Stimulated activated CD4-positive, alpha-beta T cell treated with anti-CD3 and anti-CD28 coated beads, Interleukin-15, amount 100 ng/mL, for 1 hour (primary cell): ENCODE measurements at places on chromosomes 6 and 20.

- DNase-seq: no peak
These were observed 249.9 kb downstream of the KHDC1L start for GRCh38 chr6:72975352-72975752.

DNA sequence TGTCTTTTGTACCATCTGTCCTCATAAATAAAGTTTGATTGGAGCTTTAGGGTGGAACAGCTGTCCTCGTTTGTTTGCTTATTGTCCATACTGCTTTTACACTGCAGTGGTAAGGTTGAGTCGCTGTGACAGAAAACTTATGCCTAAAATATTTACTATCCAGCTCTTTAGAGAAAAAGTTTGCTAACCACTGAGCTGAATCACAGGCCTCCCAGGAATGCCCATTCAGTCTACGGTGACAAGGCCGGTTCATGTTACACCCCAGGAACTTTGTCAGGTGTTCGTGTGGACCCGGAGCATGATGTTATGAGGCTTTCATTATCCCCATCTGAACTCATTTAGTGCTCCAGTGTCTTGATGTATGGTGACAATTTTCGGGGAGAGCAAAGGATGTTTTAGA lies 401.1 kb downstream of the SAMD5 start:
- no peak for DNase-seq

DNA sequence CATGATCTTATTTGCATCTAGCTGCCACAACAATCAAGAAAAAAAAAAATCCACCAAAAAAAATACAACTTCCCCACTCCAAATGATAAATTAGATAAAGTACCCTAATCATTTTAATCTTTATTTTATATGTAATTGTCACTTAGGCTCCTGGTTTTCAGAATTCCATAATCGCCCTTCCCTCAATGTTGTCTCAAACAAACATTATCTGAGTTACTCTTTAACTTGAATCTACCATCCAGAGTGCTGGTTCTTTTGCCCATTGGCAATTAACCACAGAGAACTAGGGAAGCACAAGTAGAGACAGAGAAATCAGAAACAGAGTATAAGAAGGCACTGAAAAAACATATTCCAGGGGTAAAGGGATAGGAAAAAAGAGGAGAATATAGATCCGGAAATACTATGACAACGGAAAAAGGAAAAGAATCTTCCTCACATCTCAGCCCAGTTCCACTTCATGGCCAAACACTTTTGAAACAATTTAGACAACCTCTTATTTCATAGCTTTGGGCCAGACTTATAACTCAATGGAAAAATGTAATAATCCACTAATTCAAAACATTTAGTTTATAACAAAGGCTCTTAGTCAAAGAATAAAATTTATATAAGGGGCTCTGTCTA lies 861 bp upstream of the NHSL1 start:
- DNase-seq: no peak

- no peak for DNase-seq
These were observed 143.5 kb upstream of the MARCKS start for GRCh38 chr6:113713665-113714064.

DNA sequence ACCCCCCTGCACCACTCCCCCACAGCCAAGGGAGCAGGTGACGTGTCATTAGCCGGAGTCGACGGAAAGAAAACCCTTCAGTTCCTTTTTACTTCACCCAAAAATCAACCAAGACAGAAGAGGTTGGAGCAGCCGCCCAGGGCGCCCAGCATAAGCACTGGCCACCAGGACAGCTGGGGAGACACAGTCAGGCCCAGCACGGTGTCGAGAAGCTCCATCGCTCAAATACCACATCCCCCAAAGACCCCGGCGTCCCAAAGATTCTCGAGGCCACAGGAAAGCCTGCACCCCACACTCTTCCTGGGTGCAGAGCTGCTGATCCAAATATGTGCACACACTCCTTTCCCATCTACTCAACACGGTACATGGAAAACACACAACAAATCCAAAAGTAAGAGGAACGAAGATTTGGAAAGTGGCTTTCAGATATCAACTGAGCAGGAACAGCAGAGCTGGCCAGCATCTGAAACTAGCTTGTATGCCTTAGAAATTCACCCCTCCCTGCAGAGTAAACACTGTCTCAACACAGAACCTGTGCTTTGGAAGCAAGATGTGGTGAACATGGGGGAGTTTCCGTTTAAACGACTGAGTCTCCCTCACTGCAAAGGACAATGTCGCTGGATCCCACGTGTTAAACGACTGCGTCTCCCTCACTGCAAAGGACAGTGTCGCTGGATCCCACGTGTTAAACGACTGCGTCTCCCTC lies 54.6 kb downstream of the DLL1 start:
- DNase-seq: no peak

DNA sequence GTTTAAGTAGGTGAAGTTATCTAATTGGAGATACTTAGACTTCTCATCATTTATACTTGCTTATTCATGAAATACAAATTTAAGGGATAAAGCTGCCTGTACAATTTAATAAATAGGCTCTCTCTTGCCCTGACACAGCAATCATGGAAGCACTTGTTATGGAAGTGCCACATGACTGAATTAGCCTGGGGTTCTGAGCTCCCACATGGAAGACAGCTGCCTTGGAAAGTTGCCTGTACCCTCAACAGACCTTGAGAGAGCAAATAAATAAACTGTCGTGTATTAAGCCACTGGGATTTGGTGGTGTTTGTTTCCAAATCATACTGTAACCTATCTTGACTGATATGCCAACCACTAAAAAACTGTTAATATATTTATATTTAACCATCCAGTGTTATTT lies 87.0 kb upstream of the RSPO3 start:
- no peak for DNase-seq

DNA sequence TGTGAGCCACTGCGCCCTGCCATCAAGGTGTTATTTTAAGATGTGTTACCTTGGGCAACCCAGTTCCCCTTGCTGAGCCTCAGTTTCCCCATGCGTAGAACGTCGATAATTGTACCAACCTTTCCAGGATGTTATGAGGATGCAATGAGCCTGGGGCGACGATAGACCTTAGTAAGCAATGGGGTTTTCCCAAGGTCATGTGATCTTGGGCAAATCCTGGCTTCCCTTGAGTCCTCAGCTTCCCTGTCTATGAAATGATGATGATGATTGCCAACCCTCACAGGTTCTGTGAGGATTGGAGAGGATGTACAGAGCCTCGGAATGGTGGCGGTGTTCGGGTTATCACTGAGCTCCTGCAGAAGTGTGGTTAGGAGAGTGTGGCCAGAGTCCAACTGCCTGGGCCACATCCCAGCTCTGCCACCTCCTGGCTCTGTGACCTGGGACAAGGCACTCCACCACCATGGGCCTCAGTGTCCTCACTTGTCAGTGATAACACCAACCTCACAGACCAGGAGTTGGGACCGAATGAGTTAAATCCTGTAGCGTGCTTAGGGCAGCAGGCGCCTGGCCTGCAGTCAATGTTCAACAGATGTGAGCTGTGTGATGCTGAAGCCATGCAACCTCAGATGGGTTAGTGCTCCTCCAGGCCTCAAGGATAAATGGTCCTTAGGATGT lies 23.4 kb downstream of the SIRPA start:
- no peak for DNase-seq

DNA sequence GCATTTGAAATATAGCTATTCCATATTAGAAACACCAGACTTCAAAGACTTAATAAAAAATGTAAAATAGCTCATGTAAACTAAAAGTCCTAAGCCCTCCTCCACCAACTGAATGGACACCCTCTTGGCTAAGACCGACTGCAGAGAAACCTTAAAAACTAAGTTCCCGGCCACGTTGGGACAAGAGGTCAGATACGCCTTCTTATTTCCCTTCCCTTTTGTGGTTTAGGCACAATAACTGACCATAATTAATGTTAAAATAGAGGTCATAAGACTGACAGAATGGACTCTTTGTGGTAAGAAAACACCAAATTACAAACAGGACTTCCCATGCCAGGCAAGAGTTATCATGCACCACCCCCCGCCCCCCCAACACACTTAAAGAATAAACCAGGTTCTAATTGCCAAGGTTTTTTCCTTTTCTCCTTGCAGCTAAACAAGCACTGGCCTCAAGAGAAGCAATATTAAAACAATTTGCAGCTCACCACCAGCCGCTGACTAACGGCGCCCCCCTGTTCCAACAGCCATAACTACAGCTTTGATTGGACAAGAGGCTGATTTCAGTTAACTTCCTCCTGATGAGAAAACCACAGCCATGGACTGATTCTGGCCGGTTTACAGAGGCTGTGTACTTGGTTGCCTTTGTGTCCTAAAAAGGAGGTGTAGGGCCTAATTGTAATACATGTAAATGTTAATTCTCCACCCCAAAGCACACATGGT lies 10.7 kb upstream of the LAMP5 start:
- no peak for DNase-seq

DNA sequence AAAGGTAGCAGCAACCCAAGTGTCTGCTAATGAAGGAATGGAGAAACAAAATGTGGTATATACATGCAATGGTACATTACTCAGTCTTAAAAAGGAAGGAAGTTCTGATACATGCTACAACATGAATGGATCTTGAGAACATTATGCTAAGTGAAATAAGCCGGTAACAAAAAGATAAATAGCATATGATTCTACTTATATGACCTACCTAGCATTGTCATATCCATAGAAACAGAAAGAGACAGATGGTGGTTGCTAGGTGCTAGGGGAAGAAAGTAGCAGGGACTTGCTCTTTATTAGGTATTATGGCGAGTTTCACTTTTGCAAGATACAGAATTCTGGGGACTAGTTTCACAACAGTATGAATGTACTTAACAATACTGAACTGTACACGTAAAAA lies 46.6 kb downstream of the UBR2 start:
- no peak for DNase-seq

DNA sequence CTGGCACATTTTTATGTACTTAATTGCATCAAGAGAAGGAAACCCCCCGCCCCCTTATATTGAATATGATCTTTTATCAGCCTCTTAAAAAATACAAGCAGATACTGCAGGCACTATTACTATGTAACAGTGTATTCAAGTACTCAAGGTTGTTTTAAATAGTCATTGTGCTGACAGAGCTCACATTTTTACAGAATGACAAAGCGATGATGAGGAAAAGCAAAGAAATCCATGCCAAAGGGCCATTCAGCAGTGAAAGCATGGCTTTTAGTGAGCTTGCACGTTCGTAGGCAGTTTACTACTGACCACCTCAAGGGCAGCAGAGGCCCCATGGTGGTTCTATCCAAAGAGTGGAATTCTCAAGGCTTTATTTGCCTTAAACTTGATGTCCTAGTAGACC lies 146.8 kb downstream of the RPS12 start:
- DNase-seq: no peak

DNA sequence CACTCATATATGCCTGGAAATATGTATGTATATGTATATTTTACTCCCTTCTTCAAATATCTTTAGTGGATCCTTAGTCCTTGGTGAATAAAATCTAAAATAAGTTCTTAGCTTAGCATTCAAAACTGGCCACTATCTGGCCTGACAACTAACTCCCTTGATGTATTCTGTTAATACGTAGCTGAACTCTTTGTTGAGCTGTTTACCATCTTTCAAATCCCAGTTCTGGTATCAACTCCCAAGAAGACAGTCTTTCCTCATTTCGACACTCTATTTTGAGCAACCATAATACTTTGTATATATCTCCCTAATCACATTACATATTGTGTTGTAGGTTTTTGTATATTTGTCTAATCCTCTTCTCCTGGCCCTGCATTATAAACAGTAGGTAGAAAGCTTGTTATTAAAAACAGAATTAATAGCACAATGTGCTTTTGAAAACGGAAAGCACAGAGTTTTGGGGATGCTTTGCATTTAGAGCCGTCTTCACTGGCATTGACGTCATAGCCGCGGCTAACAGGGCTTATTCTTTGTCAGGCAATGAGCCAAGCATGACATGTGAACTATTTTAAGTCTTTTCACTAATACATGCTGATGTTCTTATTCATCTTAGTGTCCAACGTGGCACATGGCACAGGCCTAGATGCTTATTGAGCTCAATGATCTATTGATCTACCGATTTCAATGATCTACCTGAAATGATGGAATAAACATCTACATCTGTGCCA lies 47.2 kb upstream of the CCN2 start:
- no peak for DNase-seq

DNA sequence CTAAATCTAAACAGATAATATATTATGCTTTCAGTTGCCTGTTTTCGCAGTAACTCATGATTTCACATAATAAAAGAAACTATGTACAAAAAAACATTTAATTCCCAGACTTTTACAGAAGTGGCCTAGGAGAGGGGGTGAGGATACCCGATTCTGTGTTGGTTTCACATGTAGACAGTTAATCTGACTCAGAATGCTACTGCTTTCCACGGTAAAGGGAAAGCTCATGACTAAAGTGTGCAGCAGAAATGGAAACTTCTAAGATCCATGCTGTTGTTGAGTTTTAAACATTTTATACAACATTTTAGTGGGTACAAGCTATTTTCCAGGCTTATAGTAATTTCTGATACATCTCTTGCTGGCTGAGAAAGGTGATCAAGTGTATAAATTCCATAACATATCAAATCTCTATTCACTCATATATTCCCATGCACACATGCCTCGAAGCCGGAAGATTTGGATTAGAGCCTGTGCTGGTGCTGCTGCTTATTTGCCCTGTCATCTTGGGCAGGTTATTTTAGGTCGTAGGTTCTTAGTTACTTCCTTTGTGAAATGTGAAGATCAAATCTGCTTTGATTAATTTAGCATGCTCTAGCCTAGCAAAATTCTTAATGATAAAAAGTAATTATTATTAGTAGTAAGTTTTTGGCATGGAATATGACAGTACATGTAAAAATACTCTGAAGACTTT lies 896.7 kb upstream of the MAP3K7 start:
- no peak for DNase-seq

DNA sequence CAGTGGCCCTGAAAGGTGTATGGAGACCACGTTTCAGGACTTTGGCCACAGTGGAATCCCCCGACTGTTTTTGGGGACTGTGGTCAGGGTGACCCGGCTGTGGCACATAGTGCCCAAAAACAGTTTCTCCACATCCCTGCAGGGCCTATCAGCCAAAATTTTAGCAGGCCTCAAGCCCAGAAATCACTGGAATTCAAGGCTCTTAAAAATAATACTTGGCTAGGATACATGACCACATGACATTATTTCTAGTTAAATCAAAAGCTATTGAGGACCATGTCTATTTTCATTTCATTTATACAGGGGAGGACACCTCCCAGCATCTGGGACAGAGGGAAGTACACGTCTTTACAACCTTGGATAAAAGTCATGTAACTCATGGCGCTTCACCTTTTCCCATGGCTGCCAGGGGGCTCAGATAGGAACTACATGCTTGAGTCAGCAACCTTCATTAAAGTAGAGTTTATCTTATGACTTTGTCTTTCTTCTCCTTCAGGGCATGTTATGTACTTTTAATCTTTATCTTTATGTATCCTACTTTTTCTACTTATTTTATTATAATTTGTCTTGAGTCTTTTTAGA lies 70.8 kb upstream of the CD93 start:
- DNase-seq: no peak

DNA sequence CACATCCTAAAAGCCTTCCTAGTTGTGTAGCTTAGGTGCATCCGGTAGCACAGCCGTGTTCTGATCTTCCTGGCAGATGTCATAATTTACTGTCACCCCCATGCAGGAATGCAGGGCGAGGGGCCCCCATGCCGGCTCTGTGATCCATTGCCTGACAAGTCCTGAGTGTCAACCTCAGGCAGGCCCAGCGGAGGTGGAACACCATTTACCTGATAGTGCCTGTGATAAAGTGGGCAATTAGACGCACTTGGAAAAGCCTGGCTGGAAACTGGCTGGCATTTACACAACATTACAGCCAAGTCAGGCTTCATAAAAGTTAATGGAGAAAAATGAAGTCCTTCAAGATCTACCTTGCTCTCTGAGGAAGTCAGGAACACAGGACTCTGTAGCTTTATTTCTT lies 521.4 kb upstream of the JAG1 start:
- DNase-seq: no peak

- DNase-seq: no peak
These were observed 31.1 kb downstream of the NHLRC1 start for GRCh38 chr6:18091382-18091781.

GRCh38 chr20:57435498-57436222 lies 44.5 kb downstream of the RBM38 start:
- peak; percentile 12 for DNase-seq
